ENCODE measurements at places on chromosomes 11 and 22.

- DNase-seq = no peak
These were observed 12.2 kb downstream of the OR4D9 start for GRCh38 chr11:59523541-59523940.

GRCh38 chr11:131851964-131852755 lies 481.7 kb downstream of the NTM start:
- DNase-seq = no peak

DNA sequence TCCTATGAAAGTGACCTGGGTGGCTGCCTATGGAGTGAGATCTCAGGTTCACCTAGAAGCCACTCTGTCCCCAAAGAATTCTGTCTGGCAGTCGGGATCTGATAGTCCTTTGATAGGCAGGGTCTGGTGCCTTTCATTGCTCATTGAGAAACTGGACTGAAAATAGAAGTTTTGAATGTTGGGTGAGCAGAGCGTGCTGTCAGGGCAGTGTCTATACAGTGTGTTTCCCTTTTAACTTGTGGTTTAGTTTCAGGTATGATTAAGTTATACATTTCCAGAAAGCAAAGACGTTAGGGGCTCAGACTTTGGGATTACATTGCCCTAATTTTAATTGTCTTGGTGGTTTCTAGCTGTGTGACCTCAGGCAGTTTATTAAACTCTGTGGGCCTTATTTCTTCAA lies 111.3 kb upstream of the PAX6 start:
- no peak for DNase-seq

- DNase-seq = no peak
These were observed 30.2 kb upstream of the LINC01488 start for GRCh38 chr11:69451289-69451688.

GRCh38 chr11:504053-504993 lies 2.7 kb downstream of the RNH1 start:
- no peak for DNase-seq

DNA sequence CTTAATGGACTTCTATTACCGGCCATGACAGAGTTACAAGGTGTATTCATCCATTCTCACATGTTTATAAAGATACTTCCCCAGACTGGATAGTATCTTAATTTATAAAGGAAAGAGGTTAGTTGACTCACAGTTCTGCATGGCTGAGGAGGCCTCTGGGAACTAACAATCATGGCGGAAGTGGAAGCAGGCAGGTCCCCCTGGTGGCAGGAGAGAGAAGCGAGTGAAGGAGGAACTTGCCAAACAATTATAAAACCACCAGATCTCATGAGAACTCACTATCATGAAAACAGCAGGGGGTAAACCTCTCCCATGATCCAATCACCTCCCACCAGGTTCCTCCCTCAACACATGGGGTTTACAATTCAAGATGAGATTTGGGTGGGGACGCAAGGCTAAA lies 170.0 kb upstream of the PDGFD start:
- peak; percentile 3 for DNase-seq

DNA sequence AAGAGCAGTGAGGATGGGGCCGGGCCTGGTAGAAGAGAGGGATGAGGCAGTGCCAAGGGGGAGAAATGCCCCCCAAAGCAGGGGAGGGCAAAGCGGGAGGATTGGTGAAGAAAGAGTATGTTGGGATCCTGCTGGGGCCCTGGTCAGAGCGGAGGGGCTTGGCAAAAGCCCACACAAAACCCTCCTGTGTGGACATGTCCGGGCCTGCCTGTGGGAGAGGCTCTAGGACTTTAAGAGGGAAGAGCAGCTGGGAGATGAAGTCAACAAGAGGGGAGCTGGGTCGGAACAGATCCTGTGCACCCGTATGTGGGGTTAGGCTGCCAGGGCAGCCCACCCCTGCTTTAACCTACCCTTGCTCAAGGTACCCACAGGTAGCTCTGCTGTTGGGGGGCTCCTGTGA lies 25.8 kb downstream of the ART5 start:
- no peak for DNase-seq

GRCh38 chr11:2482745-2483144 lies 37.9 kb downstream of the KCNQ1 start:
- DNase-seq = no peak
